Right atrium auricular region (tissue), 2 donors: ENCODE measurements at places on chromosomes 2 and 18. TPM values are rescaled to one million over a fixed set of nuclear protein-coding genes. Genes with fewer than 3 reads are reported as not detected.

Gene SERPINB2
- 2.3 TPM for total RNA-seq

GRCh38 chr18:57776354-57776753 lies 26.8 kb downstream of the ATP8B1 start:
- no peaks in the 10 kb centered on the region for H3K27me3 ChIP-seq
- peaks cover 53% of the 10 kb centered on the region for H3K4me1 ChIP-seq
- no peak for DNase-seq
- peak overlapping the region; percentile 44 for H3K27ac ChIP-seq

GRCh38 chr2:20107776-20108175 lies 56.3 kb upstream of the LAPTM4A start:
- H3K27ac ChIP-seq, result no peak overlapping the region
- no peak for DNase-seq
- no peak overlapping the region for H3K4me3 ChIP-seq
- no peaks in the 10 kb centered on the region for H3K4me1 ChIP-seq
- no peaks in the 10 kb centered on the region for H3K27me3 ChIP-seq

DNA sequence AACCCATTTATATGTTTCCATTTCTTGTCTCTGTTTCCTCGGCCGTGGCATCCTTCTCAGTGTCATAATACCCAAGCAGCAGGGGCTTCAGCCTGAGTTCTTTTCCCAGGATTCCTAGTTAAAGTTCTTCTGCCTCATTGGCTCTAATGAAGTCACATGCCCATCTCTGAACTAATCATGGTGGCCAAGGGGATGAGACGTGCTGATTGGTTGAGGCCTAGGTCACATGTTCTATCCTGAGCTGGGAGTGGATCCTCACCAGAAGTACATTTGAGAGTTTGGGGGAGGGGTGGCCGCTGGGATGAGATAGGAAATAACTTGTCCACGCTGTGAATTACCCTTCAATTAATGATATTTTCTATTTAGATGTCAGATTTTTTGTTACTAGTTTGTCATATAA lies 3.8 kb upstream of the UGT1A5 start:
- H3K4me3 ChIP-seq, result no peak overlapping the region
- no peaks in the 10 kb centered on the region for H3K4me1 ChIP-seq
- no peak overlapping the region for H3K27ac ChIP-seq

DNA sequence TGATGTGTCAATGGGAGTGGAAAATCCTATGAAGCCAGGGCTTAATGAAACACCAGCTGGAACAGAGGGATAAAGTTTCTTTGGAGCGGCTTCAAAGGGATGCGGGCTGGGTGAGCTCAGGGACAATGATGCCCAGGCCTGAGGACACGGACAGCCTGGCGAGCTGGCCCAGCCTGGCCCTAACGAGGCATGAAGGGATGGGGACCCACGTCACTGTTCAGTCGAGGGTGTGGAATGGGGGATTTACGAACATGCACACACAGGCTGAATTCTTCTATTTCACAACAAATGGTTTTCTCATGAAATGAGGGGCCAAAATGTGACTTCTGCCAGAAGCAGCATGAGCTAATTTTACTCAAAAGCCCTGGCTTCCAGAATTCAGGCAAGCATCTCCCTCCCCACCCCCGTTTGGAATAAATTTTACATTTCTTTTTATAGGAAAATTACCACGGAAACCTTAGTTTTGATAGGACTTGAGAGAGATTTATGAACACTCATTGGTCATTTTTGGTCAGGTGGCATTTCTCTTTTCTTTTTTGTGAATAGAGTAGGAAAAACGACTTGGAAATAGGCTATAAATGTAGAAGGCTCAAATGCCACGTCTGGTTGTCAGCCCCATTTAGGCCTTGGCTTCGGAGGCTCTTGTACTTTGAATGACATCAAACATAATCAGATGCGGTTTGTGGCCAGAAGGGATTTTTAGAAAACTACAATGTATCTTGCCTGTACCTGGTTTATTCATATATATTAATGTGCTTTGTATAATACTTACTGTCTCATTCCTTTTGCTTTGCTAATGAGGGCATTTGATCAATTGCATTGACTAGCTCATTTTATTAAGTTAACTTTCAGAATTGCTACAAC lies 893.8 kb upstream of the CELF4 start:
- no peaks in the 10 kb centered on the region for H3K36me3 ChIP-seq
- peak overlapping the region; percentile 60 for H3K27ac ChIP-seq
- DNase-seq, result no peak
- no peak overlapping the region for H3K4me3 ChIP-seq
- H3K27me3 ChIP-seq, result no peaks in the 10 kb centered on the region

GRCh38 chr2:27441958-27442919 lies at the start of gene KRTCAP3:
Gene KRTCAP3 (plus strand): TSS chr2:27442381. CDS start chr2:27442413, 32 bp downstream.
- no peaks in the 10 kb centered on the region for H3K27me3 ChIP-seq
- H3K36me3 ChIP-seq, result peaks cover 48% of the 10 kb centered on the region
- no peak for DNase-seq
- no peaks in the 10 kb centered on the region for H3K4me1 ChIP-seq
- H3K4me3 ChIP-seq, result no peak within 1 kb of the TSS

- H3K27ac ChIP-seq, result no peak overlapping the region
- peaks cover 6% of the 10 kb centered on the region for H3K4me1 ChIP-seq
- no peak overlapping the region for H3K4me3 ChIP-seq
- DNase-seq, result no peak
- H3K36me3 ChIP-seq, result no peaks in the 10 kb centered on the region
These were observed 17.2 kb upstream of the HK2 start for GRCh38 chr2:74816540-74817303.

- H3K27ac ChIP-seq, result no peak overlapping the region
- H3K4me1 ChIP-seq, result no peaks in the 10 kb centered on the region
- no peaks in the 10 kb centered on the region for H3K27me3 ChIP-seq
- H3K36me3 ChIP-seq, result no peaks in the 10 kb centered on the region
These were observed 199.1 kb downstream of the FBXO15 start for GRCh38 chr18:73948497-73948896.
